Esophagus squamous epithelium (tissue), 5 donors: ENCODE measurements at places on chromosomes 12 and 14.

DNA sequence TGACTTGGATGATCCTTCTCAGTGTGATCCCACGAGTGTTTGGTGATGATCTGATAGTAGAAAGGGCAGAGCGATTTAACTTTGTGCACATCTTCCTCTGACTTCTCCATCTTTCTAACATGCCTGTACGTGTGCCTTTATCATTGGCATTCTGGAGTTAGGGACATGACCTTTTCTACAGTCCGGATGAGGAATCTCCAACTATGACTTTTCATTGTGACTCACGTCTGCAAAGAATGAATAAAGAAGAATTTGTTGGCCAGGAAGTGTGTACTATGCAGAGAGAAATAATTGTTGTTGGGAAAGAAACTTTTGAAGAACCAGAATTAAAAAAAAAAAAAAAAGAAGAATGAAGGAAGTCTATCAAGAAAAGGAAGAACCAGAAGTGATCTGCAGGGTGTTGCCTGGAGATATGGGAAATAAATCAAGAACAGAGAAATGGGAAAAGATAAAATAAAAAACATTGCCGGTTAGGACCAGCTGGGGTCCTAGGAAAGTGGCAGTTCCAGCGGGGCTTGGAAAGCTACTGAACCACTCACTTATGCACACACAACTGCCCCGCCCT, 25.3 kb downstream of the PPFIBP1 start:
- DNase-seq = no peak
- H3K4me1 ChIP-seq = peaks cover 39% of the 10 kb centered on the region
- peak overlapping the region; percentile 50 for H3K4me3 ChIP-seq
- H3K27me3 ChIP-seq = no peaks in the 10 kb centered on the region
- peak overlapping the region; percentile 88 for H3K27ac ChIP-seq

- H3K27ac ChIP-seq = peak overlapping the region; percentile 84
- H3K27me3 ChIP-seq = no peaks in the 10 kb centered on the region
- H3K36me3 ChIP-seq = no peaks in the 10 kb centered on the region
- H3K4me3 ChIP-seq = no peak overlapping the region
Measured at GRCh38 chr12:47863467-47863866, 41.3 kb downstream of the VDR start.

- H3K36me3 ChIP-seq = no peaks in the 10 kb centered on the region
- H3K4me3 ChIP-seq = no peak overlapping the region
- H3K27me3 ChIP-seq = no peaks in the 10 kb centered on the region
- no peak overlapping the region for H3K27ac ChIP-seq
- no peaks in the 10 kb centered on the region for H3K4me1 ChIP-seq
Measured at GRCh38 chr14:105774001-105774400, 247.6 kb downstream of the TMEM121 start.

DNA sequence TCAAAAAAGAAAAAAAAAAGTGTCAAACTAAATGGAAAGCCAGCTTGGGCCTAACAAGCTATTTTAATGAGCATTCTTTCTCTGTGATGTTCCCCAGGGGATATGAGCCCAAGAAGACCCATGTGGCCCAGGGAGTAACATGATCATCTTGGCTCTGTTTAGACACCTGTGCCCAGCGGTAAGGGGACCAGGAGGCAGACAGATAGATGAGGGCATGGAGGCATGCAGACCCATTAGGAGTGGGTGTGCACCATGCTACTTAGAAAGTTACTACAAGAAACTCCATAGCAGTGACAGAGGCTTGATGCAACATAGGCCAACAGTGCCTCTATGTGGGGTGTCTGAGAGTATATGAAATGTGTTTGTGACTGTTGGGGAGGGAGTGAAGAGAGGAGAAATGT, 3.1 kb upstream of the CREBL2 start:
- no peaks in the 10 kb centered on the region for H3K36me3 ChIP-seq
- peaks cover 13% of the 10 kb centered on the region for H3K4me1 ChIP-seq
- H3K27ac ChIP-seq = no peak overlapping the region
- no peaks in the 10 kb centered on the region for H3K27me3 ChIP-seq
- DNase-seq = no peak

DNA sequence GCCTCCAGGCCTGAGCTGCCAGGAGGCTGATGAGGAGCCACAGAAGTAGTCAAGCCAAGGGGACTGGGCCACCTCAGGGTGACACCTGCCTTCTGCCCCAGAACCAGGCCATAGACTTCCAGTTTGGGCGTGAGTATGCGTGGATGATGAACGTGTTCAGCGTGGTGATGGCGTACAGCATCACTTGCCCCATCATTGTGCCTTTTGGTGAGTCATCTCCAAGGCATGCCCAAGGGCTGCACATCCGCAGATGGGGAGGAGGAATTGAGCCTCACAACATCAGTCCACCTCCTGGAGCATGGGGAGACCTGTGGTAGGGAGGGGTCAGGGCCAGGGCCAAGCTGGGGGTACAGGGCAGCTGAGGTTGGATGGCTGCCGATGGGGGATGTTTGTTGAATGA, 22.3 kb downstream of the NGB start:
- no peaks in the 10 kb centered on the region for H3K36me3 ChIP-seq
- H3K4me1 ChIP-seq = no peaks in the 10 kb centered on the region
- no peak overlapping the region for H3K27ac ChIP-seq
- H3K27me3 ChIP-seq = no peaks in the 10 kb centered on the region
- no peak overlapping the region for H3K4me3 ChIP-seq

DNA sequence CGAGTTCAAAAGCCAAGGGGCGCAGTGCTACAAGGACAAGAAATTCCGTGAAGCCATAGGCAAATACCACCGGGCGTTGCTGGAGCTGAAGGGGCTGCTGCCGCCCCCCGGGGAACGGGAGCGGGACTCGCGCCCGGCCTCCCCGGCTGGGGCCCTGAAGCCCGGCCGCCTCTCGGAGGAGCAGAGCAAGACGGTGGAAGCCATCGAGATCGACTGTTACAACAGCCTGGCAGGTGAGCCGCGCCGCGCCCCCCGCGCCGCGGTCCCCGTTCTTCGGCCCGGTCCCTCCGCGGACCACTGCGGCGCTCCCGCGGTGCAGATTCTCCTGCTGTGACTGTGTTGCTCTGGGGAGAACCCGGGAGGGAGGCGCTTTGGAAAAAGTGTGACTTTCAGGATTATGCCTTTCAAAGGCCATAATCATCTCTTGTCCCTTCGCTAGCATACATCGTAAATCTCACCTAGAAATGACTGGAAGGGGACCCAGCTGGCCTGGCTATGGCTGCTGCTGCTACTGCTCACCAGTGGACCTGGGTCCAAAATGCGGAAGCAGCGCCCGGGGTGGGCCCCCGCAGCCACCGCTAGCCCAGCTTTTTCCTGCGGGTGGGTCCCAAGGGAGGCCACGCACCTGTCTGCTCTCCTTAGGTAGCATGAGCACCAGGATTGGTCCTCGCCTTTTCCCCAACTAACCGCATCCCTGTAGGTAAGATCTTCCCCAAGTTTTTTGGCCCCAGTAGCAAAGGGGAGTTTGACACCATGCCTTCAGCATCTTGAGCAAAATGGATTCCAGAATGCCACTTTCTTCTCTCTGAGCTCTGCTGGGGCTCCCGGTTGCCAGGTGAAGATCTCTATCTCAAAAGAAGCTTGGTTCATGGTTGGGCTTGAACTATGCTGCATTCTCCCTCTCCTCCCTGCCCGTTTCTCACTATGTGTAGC, 853 bp downstream of the TTC9 start:
- peaks cover 56% of the 10 kb centered on the region for H3K27me3 ChIP-seq
- no peaks in the 10 kb centered on the region for H3K36me3 ChIP-seq
- DNase-seq = no peak
- peak overlapping the region; percentile 59 for H3K4me3 ChIP-seq

- no peaks in the 10 kb centered on the region for H3K36me3 ChIP-seq
- H3K27ac ChIP-seq = no peak overlapping the region
- DNase-seq = no peak
- H3K27me3 ChIP-seq = no peaks in the 10 kb centered on the region
- no peaks in the 10 kb centered on the region for H3K4me1 ChIP-seq
Measured at GRCh38 chr12:70069221-70070105, 173.8 kb upstream of the CNOT2 start.

GRCh38 chr14:74645756-74646470, 33.9 kb upstream of the LTBP2 start:
- H3K4me3 ChIP-seq = no peak overlapping the region
- no peaks in the 10 kb centered on the region for H3K27me3 ChIP-seq
- peak overlapping the region; percentile 65 for H3K27ac ChIP-seq
- DNase-seq = no peak

DNA sequence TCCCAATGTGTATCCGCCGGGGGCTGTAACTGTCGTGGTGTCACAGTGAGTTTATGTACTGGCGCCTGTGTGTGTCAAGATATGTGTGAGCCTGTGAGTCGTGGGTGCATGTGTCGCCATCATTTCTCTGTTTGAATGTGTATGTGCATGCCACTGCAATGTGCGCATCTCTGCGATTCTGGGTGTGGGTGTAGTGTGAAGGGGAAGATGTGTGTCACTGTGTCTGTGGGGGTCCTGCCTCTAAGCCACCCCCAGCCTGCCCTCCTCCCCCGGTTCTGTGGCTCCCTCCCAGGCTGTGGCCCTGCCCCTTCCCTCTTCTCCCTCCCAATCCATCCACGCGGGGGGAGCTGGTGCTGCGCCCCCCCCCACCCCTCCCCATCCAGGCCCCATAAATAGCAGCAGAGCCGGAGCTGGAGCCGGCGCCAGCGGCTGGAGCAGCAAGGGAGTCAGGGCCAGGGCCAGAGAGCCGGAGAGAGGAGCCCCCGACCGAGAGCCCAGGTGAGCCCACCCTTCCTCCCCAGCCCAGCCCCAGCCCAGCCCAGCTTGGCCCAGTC, at the start of gene CPNE6:
Gene CPNE6 (plus strand): TSS at position 419 of the 554 bp plus-strand sequence. CDS start 1,375 bp downstream, outside the sequence.
- H3K27ac ChIP-seq = no peak within 1 kb of the TSS
- no peaks in the 10 kb centered on the region for H3K27me3 ChIP-seq
- DNase-seq = no peak
- H3K4me1 ChIP-seq = peaks cover 22% of the 10 kb centered on the region
- H3K36me3 ChIP-seq = no peaks in the 10 kb centered on the region

GRCh38 chr12:31496257-31496656, 94.7 kb downstream of the DENND5B start:
- H3K4me1 ChIP-seq = peaks cover 3% of the 10 kb centered on the region
- no peak overlapping the region for H3K4me3 ChIP-seq
- no peak overlapping the region for H3K27ac ChIP-seq
- no peak for DNase-seq
- peaks cover 3% of the 10 kb centered on the region for H3K36me3 ChIP-seq

DNA sequence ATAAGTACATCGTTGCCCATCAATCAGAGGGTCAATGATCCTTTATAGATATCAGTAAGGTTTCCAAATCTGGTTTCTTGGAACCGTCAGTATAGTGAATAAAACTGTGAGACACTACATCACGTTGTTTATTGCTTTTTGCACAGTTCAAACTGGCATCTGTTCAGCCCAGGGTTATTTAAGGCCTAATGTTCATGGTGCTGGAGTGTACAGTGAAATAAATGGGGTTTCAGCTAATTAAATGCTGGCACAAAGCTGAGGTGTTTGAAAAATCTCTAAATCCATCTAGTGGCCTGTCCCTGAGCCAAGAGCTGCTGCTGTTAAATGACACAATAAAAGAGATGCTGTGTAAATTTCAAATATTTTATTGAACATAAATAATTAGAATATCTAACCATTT, 69.9 kb downstream of the RPS29 start:
- no peaks in the 10 kb centered on the region for H3K36me3 ChIP-seq
- no peaks in the 10 kb centered on the region for H3K4me1 ChIP-seq
- DNase-seq = no peak
- no peak overlapping the region for H3K4me3 ChIP-seq
- H3K27me3 ChIP-seq = no peaks in the 10 kb centered on the region
- no peak overlapping the region for H3K27ac ChIP-seq

- H3K4me1 ChIP-seq = no peaks in the 10 kb centered on the region
- DNase-seq = no peak
- H3K27ac ChIP-seq = no peak overlapping the region
- no peaks in the 10 kb centered on the region for H3K36me3 ChIP-seq
- H3K4me3 ChIP-seq = no peak overlapping the region
Measured at GRCh38 chr14:60805841-60806430, 71.4 kb downstream of the MNAT1 start.

DNA sequence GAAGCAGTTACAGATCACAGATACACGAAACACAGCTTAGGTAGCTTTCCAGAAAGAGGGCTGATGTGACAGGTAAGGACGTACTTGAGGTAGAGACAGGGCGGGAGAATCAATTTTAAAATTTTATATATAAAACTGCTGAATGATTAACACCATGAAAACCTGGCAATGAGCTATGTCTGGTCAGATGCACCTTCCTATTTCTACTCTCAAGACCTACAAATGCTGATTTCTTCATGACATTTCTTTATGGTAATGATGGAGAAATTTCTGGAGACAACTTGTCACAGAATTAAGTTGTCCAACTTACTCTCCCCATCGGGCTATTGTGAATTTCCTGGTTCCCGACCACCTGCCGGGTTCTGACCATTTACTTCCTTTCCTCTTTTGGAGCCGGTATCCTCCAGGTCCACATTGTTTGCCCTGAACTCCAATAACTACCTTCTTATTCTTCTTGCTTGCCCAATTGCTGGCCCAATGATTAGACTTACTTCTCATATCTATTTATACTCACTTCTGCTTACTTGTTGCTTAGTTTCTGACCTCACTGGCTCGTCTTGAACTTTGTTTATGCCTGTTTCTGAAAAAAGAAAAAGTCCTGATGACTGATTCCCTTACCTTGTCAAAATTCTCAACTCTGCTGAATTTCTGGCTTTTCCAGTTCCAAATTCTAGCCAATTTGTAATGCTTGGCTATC, 12.8 kb upstream of the ATP2B1 start:
- H3K27ac ChIP-seq = no peak overlapping the region
- H3K4me1 ChIP-seq = no peaks in the 10 kb centered on the region
- H3K27me3 ChIP-seq = no peaks in the 10 kb centered on the region
- DNase-seq = no peak
- H3K36me3 ChIP-seq = no peaks in the 10 kb centered on the region

GRCh38 chr12:49051373-49051764, 9.2 kb downstream of the KMT2D start:
- peaks cover 80% of the 10 kb centered on the region for H3K36me3 ChIP-seq
- H3K4me3 ChIP-seq = no peak overlapping the region
- H3K4me1 ChIP-seq = peaks cover 12% of the 10 kb centered on the region
- H3K27me3 ChIP-seq = no peaks in the 10 kb centered on the region
- H3K27ac ChIP-seq = no peak overlapping the region
- DNase-seq = no peak

- peak overlapping the region; percentile 34 for H3K4me3 ChIP-seq
- peak overlapping the region; percentile 44 for H3K27ac ChIP-seq
- DNase-seq = no peak
- H3K4me1 ChIP-seq = no peaks in the 10 kb centered on the region
Measured at GRCh38 chr12:127083008-127083949, 1183.7 kb upstream of the TMEM132C start.

- H3K27me3 ChIP-seq = no peaks in the 10 kb centered on the region
- peaks cover 56% of the 10 kb centered on the region for H3K4me1 ChIP-seq
- no peaks in the 10 kb centered on the region for H3K36me3 ChIP-seq
- H3K27ac ChIP-seq = peak overlapping the region; percentile 89
- H3K4me3 ChIP-seq = no peak overlapping the region
Measured at GRCh38 chr12:7093486-7093885, 1.2 kb upstream of the C1R start.
